Activated gamma-delta T cell treated with Interleukin-2 at 50 U/mL for 16 hours (primary cell): ENCODE measurements at places on chromosomes 1 and 21.

DNA sequence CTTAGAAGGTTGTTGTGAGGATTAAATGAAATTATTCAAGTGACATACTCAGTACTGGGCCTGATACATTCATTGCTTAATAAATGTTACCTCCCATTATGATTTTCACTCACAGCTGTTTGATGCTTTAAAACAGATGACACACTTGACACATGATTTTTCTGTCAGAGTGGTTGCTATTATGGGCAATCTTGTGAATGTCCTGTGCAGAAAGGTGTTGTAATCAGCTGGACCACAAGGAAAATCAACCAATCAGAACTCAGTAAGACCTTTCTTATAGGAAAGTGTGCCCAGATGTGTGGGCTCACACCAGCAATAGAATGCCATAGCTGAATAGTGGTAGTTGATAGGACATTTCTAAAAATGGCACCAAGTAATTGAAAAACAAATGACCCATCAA lies 23.5 kb downstream of the GJA5 start:
- DNase-seq, result no peak

DNA sequence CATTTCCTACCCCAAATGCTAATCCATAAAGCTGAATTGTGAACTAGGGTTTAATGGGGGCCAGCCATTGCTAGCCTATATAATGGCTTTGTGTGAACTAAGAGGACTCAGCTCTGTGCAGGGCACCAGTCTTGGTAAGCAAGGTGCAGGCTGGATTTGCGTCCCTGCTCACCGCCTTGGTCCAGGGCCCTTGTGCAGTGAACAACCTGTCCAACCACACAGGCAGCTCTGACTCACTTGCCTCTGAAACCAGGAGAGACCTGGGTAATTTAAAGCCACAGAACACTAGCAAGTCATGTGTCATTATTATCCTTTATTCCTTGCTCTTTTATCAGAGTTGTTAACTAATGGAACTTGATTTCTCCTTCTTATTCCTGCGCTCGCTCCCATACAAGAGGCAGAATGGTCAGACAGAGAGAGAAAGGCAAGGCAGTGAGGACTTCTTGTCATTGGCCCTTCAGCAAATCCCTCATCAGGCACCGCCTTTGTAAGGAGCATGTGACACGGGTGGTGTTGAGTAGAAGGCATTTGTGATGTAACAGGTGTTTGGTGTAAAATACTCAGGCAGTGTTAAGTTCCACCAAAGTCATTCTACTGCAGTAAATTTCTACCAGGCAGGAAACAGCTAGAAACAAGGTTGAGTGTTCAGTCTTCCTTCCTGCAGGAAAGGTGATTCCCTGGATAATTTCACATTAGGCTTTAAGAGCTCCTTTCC lies 67.3 kb upstream of the OLIG2 start:
- DNase-seq, result no peak

DNA sequence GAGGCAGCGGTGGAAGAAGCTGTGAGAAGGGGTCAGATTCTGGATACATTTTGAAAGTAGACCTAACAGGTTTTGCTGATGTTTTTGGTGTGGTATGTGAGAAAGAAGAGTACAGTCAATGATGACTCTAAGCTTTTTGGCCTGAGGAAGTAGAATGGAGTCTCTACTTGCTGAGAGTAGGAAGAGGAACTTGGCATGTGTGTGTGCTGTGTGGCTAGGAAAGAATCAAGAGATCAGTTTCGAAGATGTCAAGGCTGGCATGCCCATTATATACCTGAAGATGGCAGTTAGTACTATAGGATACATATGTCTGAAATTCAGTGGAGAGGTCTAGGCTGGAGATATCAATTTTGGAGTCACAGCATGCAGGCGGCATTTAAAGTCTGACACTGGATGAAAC lies 64.4 kb downstream of the MAB21L3 start:
- DNase-seq, result no peak

DNA sequence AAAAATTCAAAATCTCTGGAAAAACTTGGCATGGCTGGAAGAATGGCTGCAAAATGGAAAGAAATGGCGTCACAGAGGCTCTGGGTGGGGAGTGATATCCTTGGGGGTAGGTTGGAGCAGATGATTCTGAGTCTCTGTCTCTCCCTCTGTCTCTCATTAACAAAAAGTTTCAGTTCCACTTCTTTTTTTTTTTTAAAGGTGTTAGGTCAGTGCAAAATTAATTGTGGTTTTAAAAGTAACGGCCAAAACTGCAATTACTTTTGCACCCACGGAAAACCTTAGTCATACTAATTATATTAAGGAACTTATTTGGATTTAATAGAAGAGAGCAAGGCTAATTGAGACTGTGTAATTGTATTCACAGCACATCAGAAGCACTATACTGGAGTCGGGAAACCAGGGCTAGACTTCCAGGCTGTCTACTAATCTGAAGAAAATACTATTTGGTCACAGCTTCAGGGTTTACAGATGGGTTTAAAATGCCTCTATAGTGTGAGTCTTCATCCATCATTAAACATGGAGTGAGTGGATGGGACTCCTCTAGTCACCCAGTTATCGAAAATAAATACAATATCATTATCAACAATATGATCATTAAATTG lies 289.1 kb upstream of the PLD5 start:
- DNase-seq, result no peak

- DNase-seq, result peak; percentile 11
Observed at GRCh38 chr1:150009604-150010392, 728 bp downstream of the OTUD7B start.

DNA sequence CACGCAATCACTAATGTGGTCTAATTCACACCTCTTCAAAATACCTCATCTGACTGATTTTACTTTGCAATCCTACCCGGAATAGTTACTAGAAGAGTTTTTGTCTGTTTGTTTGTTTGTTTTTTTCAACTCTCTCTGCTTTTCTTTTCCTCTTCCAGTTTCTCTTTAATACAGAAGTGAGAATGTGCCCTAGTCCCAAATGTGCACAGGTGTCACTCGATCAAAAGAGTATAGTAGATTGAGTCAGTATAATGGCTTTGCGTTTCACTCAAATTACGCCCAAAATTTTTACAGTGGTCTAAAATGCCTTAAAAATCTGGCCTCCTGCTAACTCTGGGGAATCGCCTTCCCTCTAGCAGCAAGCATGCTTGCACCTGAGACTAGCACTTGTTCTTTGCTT lies 1536.8 kb downstream of the KCNT2 start:
- DNase-seq, result no peak

- peak; percentile 53 for DNase-seq
Observed at GRCh38 chr1:115089420-115090185, at the start of gene TSPAN2. TSS of gene TSPAN2 (minus strand) at chr1:115089503. CDS start at chr1:115089432, 71 bp downstream.

GRCh38 chr1:15413563-15414444 lies 4.1 kb downstream of the EFHD2 start:
- DNase-seq, result no peak

DNA sequence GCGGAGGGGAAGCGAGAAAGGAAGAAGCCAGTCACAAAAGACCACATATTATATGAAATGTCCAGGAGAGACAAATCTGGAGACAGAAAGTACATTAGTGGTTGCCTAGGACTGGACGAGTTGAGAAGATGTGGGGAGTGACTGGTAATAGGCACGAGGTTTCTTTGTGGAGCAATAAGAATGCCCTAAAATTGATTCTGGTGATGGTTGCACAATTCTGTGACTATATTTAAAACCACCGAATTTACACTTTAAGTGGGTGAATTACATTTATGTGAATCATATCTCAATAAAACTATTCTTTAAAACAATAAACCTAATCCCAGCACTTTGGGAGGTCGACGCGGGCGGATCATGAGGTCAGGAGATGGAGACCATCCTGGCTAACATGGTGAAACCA lies 63.1 kb downstream of the ZNF281 start:
- no peak for DNase-seq

GRCh38 chr1:160115545-160116282 lies at the start of gene ATP1A2:
TSS of gene ATP1A2 (plus strand) at chr1:160115759. CDS start at chr1:160115862, 103 bp downstream.
- DNase-seq, result no peak

GRCh38 chr1:167924102-167924501 lies 10.2 kb upstream of the ADCY10 start:
- no peak for DNase-seq

DNA sequence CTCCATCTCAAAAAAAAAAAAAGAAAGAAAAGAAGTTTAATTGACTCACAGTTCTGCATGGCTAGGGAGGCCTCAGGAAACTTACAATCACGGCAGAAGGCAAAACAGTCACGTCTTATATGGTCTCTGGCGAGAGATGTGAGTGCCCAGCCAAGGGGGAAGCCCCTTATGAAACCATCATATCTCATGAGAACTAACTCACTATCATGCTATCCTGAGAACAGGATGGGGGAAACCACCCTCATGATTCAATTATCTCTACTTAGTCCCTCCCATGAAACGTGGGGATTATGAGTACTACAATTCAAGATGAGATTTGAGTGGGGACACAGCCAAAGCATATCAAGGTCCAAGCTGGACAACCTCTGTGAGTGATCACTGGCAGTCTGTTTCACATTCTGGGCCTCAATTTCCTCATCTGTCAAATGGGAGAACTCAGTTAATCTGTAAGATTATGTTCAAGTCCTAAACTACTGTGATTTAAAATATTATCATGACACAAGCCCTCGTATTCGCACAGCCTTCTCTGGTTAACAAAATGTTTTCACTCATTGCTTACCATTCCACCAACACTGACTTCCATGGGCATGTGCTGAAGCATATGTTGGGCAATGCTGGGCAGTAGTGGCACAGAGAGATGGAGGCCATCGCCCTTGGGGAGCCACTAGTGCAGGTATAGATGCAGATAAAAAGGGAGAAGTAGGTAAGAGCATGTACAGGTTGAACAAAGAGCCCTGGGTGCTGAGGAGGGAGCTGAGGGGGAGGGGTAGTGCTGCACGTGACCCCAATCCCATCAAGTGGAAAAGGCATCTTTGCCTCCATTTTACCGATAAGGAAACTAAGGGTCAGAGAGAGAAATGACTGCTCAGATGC lies 46.2 kb upstream of the SLC2A1 start:
- no peak for DNase-seq

DNA sequence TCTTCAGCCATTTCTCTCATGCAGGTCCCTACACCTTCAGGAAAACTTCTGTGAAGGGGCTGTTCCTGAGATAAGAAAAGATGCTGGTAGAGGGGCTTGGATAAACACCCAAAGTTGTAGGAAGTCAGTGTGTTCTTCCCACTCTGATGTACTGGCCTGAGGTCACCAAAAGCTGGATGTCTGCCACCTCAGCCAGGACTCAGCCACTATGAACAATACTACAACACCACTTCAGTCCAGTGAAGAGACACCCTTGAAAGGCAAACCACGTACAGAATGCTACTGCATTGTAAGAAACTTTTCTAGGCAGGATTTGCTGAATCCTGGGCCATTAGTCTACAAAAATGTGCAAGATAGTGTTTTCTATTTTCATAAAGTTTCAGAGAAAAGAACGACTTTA lies 2.4 kb downstream of the PTPN14 start:
- no peak for DNase-seq

- DNase-seq, result no peak
Observed at GRCh38 chr1:246004301-246004700, 502.8 kb downstream of the SMYD3 start.

DNA sequence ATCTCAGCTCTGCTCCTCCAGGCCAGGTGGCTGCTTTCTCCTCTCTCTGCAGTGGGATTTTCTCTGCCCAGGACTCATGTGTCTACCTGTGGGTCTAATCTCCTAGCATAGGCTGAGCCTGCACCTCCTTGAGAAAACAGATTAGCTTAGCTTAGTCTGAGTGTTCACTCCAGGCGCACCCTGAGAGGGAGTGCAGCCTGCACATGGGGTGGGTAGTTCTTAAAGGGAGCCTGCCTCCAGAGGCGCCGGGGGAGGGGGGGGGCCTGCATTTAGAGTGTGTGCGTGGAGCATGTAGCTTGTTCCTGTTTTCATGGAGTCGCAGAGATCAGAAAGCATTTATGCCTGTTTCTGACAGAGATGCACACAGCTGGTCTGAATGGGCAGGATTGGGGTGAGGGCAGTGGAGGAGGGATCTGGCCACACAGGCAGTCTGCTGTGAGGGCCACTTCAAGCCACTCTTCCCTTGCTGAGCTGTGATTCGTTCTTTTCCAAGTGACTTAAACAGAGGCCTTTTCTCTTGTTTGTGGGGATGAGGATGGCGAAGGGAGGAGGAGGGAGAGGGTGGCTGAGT lies 45.2 kb downstream of the GALNT2 start:
- no peak for DNase-seq

- no peak for DNase-seq
Observed at GRCh38 chr1:116340506-116341231, 32.4 kb upstream of the ATP1A1 start.

GRCh38 chr1:186785503-186785902 lies 43.2 kb upstream of the PLA2G4A start:
- DNase-seq, result no peak

DNA sequence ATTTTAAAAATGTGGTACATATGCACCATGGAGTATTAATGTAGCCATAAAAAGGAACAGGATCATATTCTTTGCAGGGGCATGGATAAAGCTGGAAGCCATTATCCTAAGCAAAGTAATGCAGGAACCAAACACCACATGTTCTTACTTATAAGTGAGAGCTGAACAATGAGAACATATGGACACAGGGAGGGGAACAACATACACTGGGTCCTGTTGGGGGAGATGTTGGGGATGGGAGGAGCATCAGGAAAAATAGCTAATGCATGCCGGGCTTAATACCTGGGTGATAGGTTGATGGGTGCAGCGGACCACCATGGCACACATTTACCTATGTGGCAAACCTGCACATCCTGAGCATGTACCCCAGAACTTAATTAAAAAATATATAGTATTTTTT lies 352.5 kb upstream of the KAZN start:
- DNase-seq, result no peak

DNA sequence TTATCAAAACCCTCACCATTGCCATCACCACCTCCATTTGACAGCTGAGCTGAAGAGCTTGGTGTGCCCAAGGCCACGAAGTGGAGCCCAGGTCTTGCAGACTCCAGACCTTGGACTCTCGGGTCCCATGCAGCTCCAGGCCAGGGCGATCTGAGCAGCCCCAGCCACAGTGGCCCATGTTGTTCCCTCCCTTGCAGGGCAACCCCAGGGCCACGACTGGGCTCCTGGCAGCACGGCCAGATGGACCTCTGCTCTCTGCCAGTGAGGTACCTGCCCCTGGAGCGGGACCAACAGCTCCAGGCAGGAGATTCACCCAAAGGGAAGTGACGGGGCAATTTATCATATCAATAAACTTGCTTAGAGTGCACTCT lies 182.7 kb upstream of the VAMP3 start:
- DNase-seq, result no peak

DNA sequence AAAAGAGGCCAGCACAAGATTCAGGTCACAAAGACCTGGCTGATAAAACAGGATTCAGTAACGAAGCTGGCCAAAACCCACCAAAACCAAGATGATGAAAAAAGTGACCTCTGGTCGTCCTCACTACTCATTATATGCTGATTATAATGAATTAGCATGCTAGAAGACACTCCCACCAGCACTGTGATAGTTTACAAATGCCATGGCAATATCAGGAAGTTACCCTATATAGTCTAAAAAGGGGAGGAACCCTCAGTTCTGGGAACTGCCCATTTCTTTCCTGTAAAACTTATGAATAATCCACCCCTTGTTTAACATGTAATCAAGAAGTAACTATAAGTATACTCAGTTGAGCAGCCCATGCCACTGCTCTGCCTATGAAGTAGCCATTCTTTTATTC lies 26.0 kb upstream of the FMO2 start:
- no peak for DNase-seq
